Activated CD4-positive, alpha-beta T cell treated with anti-CD3 and anti-CD28 coated beads, Interleukin-2, Interleukin-4, amounts not matched to agents 100 ng/mL and 50 ng/mL, durations not matched to agents 16 hours and 8 hours (primary cell): ENCODE measurements at places on chromosomes 2 and 18.

- DNase-seq: no peak
Observed at GRCh38 chr2:131584380-131584779, 56.7 kb downstream of the CCDC74A start.

DNA sequence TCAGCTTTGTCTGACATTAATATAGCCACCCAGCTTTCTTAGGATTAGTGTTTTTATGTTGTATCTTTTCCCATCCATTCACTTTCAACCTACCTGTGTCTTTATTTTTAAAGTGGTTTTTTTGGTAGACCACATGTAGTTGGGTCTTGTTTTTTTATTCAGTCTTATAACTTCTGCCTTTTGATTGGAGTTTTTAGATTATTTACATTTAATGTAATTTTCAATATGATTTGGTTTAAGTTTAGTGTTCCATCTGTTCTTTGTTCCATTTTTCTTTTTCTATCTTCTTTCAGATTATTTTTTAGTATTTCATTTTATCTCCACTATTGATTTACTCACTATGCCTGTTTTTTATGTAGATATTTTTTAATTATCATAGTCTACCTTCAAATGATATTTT, 13.1 kb upstream of the MSTN start:
- DNase-seq: no peak

GRCh38 chr2:105431367-105432043, 32.7 kb upstream of the FHL2 start:
- DNase-seq: no peak

DNA sequence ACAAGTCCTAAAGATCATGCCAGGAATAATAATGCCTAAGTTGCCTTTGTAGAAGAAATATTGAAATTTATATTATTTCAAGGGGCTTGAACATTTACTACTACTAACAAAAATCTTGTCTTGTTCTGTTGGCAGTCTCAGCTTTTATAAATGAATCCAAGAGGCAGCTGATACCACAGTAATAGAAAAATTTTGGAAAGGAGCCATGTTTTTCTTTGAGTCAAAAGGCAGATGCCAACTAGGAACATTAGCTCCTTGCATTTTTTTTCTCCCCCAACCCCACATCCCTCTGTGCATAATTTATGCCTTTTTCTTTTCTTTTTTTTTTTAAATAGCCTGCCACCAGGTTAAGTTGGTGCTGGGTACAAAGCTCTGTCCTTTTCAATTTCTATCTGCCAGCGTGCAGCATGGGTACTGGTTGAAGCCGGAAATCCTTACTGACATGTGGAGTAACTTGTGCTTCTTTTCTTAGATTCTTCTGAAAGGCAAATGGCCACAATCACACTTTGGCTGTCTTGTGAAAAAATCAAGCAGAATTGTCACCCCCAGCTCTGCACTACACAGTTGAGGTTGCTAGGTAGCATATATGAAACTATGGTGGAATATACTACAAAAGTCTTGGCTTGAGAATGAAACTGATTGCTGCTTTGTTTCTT, 98.8 kb downstream of the RHBDD1 start:
- DNase-seq: no peak

DNA sequence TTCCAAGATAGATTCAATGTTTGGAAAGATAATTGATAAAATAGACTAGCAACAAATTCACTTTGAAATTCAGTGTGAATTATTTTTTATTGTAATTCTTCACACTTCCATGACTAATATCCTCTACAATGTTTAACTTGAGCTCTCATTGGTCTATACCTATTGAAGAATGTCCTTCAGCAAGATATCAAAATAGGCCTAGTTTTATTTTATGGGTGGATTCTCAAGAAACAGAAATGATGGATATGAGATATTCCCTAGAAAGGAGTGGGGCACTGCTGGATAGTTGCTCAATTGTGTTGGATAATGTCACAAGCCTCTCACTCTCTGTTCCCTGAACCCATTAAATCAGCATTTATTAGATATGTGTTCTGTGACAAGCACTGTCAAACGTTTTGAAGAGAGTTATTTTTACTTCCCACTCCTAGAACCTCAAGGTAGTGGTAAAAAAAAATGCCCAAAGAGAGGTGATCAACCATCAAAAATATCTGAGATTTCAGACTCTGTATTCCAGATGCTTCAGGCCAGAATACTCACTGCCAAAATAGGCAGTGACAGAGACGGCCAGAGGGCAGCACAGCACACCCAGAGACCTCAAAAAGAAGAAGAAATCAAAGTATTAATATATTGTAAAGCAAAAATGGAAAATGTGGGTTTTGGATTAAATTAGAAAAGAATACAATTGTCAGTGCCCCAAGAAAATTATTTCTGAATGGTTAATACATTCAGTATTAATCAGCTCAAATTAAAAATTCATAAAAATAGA, 87.5 kb downstream of the TRIB2 start:
- DNase-seq: no peak

GRCh38 chr2:71481111-71481510, 27.8 kb downstream of the DYSF start:
- DNase-seq: no peak

- DNase-seq: no peak
Observed at GRCh38 chr2:47403609-47404193, 745 bp downstream of the MSH2 start.

DNA sequence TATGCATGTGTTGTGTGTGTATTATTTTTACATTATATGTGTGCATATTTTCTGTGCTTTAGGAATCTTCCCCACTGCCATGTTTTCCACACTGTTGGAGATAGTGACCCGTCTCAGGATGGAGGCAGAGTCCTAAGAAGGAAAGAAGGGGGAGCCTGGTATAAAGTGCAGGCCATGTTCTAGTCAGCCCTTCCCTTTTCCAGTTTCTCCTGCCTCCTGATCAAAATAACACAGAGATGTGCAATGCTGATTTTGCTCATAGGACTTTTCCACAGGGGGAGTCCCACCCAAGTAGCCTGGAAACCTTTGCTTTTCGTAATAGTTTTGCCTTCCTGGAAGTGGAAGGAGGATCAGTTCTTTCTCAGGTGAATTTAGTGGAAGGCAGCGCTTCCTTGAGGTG, 72.8 kb upstream of the FAM237A start:
- DNase-seq: no peak

DNA sequence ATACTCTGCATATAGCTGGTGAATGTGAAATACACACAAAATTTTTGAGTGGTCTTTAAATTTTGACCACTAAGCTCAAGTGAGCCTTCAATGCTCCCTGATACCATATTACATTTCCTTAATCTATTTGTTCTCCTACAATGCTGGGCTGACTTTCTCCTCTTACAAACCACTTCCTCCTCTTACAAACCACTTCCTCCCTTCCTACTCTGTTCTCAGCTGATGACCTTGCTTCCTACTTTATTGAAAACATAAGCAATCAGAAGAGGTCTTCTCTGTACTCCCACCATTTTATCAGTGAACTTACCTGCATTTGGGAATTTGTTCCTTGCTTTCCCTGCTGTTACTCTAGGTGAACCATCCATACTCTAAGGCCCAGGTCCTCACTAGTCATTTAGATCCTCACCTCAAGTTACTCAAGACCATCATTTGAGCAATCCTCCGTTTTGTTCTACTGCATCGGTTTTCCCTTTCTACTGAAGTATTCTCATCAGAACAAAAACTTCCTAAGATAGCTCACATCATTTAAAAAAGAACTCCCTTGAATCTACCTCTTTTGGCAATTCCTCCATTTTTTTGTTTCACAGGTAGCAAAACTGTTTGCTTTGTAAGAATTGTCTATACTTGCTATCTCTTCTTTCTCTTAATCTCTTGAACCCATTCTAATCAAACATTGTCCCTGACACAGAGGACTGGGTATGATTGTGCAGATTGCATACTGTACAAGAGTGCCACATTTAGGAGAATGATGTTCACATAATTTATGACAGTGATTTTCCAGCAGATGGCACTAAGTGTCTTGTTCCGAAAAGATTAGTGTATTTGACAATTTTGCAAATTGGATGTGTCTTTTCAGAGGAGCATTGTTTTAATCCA, 96.5 kb downstream of the EPB41L5 start:
- peak; percentile 48 for DNase-seq

DNA sequence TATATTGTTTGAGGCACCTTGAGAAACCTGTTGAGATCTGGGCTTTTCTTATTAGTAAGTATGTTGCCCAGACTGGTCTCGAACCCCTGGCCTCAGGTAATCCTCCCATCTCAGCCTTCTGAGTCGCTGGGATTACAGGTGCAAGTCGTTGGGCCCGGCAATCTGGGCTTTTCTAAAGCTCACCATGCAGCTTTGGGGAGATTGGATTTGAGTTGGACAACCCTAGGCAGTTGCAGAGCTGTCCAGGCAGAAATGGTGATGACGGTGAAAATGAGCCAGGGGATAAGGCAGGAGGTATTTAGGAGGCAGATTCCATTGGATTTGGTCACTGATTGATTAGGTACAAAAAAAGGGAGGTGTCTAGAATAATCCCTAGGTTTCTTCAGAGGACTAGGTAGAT, 16.2 kb downstream of the NEDD4L start:
- DNase-seq: no peak

DNA sequence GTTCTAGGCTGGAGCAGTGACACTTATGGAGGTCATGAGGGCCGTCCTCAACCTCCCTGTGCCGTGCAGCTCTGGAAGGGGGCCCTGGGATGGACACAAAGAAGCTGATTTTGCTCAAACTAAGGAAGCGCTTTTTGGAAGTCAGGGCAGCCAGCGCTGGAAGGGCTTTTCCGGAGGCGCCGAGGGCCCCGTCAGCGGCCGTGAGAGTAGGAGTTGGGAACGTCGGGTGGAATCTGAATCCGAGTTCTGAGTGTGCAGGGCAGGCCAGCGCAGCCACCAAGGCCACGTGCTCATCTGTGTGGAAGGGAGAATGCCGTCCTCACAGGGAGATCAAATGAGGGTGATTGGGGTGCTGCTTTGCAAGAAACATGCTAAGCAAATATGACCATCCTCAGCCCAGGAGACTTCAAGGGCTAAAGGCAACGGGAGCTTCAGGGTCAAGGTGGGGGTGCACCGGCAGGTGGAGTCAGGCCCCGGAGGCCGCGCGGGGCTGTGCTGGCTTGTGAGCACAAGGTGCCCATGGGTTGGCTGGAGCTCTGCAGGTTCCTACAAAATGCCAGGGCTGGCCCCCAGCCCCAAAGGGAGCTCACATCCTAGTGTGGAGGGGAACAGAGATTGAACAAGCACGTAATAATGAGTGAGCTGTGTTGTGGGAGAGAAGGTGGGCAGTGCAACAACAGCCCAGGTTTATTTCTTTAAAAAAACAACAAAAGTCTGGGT, 70.4 kb upstream of the HPCAL1 start:
- no peak for DNase-seq
